ENCODE measurements at places on chromosomes 7 and 10.
A peak's percentile ranks its signal among the peaks of the same experiment; 100 is the strongest.

DNA sequence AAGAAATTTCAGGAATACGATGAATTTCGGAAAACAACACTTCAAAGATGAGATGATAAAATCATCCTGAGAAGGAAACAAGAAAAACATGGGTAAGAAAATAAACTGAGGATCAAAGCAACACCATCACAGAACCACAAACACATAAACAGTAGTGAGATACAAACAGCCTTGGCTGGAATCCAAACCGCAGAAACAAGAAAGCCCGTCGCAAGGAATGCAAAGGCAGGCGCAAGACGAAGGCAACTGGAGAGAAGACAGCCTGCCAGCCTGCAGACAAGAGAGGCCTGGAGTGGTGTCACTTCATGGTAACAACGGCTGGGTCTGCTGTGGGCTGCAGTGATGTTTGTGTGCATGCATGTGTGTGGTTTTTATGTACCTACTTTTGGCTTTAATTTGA lies 61.8 kb upstream of the DRGX start:
- DNase-seq: peak; percentile 7

- no peak for DNase-seq
Measured at GRCh38 chr10:12262278-12262981, 66.4 kb downstream of the CDC123 start.

DNA sequence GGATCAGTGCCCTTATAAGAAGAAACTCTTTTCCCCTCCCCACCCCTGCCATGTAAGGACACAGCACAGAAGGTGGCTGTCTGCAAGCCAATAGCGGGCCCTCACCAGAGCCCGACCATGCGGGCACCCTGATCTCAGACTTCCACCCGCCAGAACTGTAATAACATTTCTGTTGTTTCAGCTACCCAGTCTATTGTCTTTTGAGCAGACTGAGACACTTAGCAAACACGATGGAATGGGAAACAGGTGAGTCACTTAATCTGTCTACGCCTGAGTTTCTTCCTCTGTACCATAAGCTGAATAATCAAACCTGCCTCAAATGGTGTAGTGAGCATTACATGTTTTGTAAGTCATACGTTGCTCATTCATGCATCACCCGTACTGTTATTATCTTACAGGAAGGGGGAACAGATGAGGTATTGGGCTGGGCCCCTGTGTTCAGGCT lies 58.2 kb downstream of the STRA8 start:
- DNase-seq: peak; percentile 19

DNA sequence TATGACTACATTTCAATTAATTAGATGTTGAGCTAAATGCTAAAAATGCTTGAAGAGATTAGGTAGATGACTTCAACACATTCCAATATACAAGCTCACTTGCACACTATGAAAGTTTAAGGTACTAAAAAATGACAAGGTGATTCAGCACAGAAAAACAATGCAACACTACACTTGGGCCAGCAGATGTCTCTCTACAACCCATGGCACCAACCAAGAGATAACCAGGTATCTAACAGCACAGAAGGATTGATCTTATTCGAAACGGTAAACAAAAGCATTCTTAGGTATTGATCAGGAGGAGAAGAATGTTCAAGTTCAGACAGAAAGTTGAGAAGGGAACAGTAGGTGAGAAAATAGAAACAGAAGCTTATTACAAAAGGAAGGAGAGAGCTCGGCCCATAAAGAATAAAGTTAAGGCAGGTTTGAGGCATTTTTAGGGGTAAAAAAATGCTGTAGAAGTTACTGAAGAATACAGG lies 248.2 kb upstream of the KLF14 start:
- peak; percentile 60 for DNase-seq

DNA sequence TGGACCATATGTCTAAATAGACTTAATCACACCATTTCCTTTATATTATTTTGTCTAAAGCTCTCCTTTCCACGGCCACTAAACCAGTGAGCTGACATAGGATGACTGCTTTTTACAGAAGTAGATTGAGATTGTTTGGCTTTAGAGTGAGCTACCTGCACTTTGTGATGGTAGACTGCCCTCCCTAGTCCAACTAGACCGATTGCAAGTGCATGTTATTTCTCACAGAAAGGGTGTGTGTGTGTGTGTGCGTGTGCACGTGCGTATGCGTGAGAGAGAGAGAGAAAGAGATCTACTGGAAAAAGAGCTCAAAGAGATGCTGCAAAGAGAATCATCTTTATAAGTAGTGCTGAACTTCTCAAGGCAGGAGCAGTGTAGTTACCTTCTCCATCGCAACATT lies 60.7 kb downstream of the VCL start:
- no peak for DNase-seq
